ENCODE measurements at places on chromosomes 11 and 22. TPM values are rescaled to one million over a fixed set of nuclear protein-coding genes. Genes with fewer than 3 reads are reported as not detected.

- DNase-seq = peak; percentile 90
These were observed 87.0 kb upstream of the THY1 start for GRCh38 chr11:119509969-119510401.

DNA sequence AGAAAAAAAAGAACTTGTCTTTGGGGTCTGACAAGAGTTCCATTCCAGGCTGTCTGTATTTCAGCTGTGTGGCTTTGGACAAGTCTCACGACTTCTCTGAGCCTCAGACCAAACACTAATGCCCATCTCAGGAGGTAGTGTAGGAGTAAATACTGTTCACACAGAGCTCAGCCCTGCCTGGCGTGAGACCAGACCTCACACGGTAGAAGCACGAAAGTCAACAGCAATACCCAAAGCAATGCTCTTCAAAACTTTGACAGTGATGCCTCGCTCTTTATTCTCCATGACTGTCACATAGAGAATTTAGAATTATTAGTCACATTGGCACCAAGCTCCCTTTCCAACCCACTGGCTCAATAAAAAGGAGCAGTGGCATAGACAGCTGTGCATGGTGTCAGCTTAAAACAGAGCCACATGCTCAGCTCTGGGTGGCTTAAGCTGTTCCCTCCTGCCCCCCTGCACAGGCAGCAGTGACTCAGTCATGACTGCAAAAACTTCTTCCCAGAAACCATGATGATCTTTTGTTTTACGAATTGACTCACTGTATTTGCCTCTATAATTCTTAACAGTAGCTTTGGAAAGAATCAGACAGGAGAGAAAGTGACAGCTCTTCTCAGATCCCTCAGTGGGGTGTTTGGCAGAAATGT is 74.0 kb upstream of the PHF21B start:
- peak; percentile 77 for DNase-seq

- DNase-seq = no peak
These were observed 232.6 kb upstream of the CARD18 start for GRCh38 chr11:105372206-105372605.

Gene CAT
- total RNA-seq = 108 TPM

Gene LRRC10B
- total RNA-seq = not detected

Gene TRIM6
- total RNA-seq = 3.1 TPM
